ENCODE measurements at places on chromosomes 7 and 10.
A peak's percentile ranks its signal among the peaks of the same experiment; 100 is the strongest.

- DNase-seq, result no peak
Observed at GRCh38 chr10:13567030-13567429, 19.7 kb upstream of the PRPF18 start.

DNA sequence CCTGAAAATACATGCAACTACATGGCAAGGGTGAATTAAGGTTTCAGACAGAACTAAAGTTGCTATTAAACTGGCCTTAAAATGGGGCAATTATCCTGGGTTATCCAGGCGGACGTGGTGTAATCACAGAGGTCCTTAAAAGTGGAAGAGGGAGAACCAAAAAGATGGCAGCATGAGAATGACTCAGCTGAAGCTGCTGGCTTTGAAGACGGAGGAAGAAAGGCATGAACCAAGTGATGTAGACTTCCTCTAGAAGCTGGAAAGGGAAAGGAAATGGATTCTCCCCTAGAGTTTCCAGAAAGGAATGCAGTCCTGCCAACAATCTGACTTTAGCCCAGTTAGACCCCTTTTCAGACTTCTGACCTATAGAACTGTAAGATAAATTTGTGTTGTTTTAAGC lies 27.0 kb upstream of the UBN2 start:
- DNase-seq, result no peak

GRCh38 chr7:122689346-122690109 lies 9.4 kb downstream of the RNF133 start:
- no peak for DNase-seq

GRCh38 chr10:132840698-132841614 lies 55.0 kb upstream of the NKX6-2 start:
- DNase-seq, result no peak

- no peak for DNase-seq
Observed at GRCh38 chr10:78645169-78645686, 423.5 kb upstream of the ZMIZ1 start.

- no peak for DNase-seq
Observed at GRCh38 chr10:122647383-122647968, 52.2 kb downstream of the C10orf120 start.

GRCh38 chr10:66555061-66555460 lies 370.8 kb upstream of the LRRTM3 start:
- DNase-seq, result no peak

GRCh38 chr10:26438534-26439341 lies 597 bp downstream of the APBB1IP start:
- DNase-seq, result peak; percentile 29

DNA sequence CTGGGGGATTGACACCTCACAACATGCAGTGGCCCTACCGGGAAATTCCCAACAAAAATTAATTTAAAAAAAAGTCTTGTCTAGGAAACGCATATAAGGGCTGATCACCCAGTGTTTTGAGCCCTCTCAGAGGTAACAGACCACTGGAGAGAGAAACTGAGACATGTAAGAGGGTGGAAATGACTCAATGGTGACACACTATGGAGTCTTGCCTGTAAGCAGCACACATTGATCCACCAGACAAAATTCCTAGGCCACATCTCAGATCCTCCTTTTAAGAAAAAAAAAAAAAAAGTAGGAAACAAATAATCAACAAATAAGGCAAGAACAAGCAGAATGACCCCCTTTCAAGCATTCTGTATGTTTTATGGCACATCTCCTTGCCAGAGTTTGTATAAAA lies 296.2 kb downstream of the MAGI2 start:
- DNase-seq, result no peak

DNA sequence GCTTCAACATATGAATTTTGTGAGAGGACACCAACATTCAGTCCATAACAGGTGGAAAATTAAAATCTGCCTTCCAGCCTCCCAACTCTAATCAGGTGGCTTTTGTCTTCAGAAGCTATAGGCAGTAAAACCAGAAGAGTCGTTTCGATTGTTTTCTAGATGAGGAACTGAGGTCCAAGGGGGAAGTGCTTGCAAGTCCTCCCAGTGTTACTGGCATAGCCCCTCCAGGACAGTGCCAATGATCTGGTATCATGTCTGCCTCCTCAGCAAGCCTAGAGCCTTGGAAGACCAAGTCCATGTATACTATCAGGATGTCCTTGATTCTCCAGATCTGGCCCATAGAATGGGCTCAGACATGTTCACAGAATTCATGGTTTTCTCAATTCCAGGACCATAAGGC lies 16.9 kb downstream of the CYP26A1 start:
- no peak for DNase-seq

DNA sequence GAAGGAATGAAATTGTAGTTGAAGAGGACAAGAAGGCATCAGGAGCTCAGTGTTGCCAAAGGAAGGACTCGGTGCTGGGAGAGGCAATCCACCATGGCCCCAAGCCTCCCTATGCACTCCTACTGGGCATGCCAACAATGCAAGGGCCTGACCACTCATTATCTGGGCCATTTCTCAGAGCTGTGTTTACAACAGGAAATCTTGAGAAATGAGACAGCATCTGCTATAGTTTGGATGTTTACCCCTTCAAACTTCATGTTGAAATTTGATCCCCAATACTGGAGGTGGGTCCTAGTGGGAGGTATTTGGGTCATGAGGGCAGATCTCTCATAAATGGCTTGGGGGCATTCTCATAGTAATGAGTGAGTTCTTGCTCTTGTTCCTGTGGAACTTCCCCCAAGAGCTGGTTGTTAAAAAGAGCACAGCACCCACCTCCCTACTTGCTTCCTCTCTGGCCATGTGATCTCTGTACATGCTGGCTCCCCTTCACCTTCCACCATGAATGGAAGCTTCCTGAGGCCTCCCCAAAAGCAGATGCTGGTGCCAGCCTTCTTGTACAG lies 50.8 kb upstream of the AOAH start:
- no peak for DNase-seq

DNA sequence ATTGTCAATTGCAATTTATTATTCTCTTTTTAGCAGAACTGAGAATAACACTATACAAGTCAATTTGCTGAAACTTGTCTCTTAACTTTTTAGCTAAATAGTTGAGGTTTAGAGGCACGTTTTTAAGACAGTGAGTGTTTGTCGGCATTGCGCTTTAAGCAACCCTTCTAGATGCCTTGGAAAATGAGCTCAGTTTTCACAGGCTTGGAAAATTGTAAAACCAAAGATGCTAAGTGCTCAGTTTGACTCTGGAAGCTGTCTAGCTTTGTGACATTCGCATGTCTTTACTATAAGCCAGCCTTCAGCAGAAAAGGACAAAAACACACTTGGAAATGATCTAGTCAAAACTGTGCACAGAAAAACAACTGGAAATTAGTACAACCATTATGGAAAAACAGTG lies 500.4 kb downstream of the NEBL start:
- no peak for DNase-seq

DNA sequence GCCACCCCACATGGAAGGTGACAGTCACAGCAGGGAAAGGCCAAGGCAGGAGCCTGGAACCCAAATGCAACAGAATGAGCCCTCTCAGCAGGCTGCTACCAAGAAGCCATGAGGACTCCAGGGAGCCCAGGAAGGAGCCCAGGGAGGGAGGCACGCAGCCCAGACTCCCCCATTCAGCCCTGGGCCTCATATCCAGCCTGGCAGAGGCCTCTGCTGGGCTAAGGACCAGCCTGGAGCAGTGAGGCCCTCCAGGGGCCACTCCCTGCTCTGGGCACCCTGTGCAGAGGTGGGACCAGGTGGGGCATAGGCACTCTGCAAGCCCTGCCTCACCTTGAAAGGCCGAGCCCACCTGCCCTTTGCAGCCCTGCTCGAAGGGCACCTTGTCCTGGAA lies 25.8 kb upstream of the ZNF488 start:
- no peak for DNase-seq

DNA sequence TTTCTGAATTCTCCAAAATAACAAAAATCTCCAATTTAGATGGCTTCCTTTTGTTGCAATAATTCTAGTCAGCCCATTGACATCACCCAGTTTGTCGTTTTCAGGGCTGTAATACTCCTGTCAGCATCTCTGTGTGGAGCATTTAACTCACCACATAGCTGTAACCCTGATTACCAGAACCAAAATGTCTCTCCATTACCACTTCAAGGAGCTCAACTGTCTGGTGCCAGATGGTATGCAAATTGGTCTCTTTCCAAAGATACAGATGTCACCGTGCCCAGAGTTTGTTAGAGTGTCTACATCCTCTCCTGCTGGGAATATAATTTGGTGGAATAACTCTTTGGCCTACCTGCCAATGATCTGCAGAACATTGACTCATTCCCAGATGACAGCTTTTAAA lies 350.3 kb upstream of the POT1 start:
- no peak for DNase-seq

GRCh38 chr7:139494835-139495579 lies 11.5 kb upstream of the KLRG2 start:
- DNase-seq, result no peak

DNA sequence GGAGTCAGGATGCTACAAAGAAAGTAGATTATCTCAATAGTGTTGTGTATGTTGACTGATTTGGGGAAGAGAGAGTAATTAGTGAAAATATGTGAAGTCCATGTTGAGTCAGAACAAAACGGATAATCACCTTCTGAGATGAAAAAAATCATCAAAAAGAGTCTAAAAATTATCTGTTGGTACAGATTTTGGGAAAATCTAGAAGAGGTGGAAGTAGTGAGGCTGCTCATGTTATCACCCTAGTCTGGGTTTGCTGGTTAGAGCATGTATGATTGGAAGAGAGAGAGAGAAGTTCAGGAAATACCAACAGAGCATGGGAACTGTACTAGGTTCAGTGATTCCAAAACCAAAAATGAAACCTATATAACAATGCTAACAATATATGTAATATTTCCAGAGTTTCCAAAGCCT lies 12.3 kb downstream of the RPA3 start:
- no peak for DNase-seq

DNA sequence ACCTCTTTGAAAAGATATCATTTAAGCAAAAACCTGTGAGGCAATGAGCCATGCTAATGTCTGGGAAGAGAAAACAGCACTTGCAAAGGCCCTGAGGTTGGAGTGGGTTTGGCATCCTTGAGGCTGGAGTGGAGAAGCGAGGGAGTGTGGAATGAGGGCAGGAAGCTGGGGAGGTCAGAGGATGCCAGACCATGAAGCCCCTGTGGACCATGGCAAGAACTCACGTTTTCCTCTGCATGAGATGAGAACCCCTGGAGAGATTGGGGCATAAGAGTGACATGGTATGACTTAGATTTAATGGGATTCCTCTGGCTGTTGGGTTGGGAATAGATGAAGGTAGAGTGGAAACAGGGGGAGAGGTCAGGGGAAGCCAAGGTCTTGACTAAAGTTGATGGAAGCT lies 49.4 kb downstream of the GPR26 start:
- no peak for DNase-seq

DNA sequence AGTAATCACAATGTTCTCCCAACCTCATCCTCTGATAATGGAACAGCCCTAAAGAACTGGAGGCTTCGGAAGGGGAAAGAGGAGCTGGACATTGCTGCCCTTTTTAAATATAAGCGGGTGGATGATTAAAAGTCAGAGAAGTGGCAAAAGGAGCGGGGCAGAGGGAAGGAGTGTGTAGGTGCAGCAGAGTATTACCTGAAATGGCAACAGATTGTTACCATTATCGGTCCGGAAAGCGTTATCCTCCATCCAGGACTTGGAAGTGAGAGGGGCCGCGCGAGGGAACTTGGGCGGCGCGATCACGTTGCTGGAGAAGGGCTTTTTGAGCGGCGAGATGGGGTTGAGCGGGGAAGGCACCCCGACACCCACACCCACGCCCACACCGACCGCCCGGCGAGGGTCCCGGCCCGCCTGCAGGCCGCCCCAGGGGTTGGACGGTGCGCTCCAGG lies 51.7 kb downstream of the CPEB3 start:
- DNase-seq, result no peak

DNA sequence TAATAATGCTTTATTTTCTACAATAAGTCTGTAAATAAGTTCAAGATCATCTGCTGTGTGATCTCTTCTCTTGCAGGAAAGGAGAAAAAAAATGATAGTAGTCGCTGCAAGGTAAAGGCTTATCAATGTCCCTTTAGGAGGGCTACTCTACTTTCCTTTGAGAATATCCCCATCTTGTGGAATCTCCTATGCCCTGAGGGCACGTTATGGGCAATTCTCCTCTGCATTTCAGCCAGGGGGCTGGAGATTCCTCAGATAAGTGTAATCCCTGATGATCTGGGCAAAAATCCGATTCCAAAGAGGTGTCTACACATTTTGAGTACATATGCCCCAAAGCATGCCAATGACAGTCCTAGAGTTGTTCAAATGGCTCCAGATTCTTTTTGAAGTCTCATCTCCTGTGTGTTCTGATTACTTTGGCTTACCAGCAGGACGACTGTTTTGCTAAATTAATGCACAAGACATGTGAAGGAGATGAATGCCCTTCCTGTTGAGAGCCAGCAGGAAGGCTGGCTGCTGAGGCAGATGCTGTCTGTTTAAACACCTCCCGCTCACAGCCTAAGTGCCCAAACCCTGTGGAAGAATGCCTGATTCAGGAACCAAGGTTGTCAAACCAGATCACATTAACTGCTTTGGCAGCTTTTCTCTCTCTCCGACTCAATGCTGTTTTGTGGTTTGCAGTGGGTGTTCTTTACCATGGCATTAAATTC lies 171.2 kb upstream of the COL1A2 start:
- DNase-seq, result peak; percentile 4

GRCh38 chr7:30303312-30304039 lies 19.1 kb downstream of the ZNRF2 start:
- no peak for DNase-seq

GRCh38 chr7:136692221-136692620 lies 176.2 kb upstream of the CHRM2 start:
- no peak for DNase-seq

- DNase-seq, result no peak
Observed at GRCh38 chr7:36969376-36969775, 245.1 kb upstream of the AOAH start.

DNA sequence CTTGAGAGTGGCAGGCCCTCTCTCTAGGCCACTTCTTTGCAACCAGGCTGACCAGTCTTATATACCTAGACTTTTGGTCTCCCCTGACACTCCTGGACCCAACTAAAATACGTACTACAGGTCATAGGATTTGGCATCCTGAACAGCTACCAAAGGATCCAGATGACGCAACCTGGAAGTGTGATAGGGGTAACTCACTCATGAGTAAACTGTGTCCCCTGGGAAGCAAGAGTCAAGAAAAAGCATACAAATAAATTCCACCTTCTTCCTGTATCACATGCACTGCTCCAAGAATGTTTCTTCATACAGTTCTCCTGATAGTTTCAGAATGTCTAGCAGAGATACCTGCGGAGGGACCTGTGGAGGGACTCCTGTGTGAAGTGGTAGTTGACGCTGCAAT lies 172.3 kb downstream of the MDFIC start:
- DNase-seq, result no peak

GRCh38 chr10:126481181-126481580 lies 92.9 kb upstream of the ADAM12 start:
- DNase-seq, result no peak

DNA sequence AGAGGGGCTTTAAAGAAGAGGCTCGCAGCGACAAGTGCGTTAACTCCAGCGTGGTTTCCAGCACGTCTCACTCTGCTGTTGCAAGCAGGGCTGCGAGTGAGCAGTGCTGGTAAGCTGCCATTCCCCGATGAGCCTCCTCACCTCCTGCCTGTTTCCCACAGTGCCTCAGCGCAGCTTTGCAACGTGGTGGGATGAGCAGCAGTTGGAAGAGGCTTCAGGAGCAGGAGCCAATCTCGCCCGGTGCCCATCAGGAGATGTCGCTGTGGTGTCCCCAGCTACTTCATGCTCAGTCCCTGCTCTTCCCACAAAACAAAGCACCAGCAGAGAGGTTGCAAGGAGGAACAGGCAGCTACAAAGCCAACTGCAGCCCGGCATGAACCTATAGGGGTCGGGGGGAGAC lies 2.4 kb upstream of the ADARB2 start:
- DNase-seq, result no peak

- DNase-seq, result no peak
Observed at GRCh38 chr10:97550336-97551149, 22.0 kb upstream of the ANKRD2 start.
